ENCODE measurements at places on chromosomes 6 and 20.

DNA sequence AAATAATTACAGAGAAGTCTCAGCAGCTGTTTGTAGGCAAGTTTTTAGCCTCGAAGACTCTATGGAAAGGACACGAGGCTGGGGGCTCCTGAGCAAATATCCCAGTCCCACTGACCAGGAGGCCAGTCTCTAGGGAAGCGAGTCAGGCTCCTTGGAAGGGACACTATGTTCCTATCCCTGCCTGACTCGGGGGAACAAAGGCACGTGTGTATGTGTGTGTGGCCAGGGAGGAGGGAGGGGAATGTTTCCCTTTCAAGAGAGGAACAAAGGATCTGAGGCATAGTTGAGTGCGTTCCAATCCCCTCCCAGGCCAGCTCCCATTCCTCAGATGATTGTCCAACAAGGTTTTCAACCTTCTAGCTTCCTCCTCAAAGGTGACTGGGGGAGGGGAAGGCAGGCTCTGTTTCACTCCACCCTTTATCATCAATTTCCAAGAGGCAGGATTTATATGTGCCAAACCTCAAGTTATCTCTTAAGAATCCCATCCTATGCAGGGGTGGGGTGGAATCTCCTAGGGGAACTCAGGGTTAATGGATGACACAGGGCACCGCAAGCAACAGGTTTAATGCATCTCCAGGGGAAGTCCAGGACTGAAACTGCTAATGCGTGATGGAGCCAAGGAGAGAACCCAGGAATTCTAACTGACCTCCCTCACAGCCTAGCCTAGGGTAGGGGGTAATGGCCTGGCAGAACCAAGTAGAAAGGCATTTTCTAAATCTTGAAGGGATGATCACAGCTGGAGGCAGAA is 9.9 kb downstream of the BCL2L1 start:
- DNase-seq, result no peak

DNA sequence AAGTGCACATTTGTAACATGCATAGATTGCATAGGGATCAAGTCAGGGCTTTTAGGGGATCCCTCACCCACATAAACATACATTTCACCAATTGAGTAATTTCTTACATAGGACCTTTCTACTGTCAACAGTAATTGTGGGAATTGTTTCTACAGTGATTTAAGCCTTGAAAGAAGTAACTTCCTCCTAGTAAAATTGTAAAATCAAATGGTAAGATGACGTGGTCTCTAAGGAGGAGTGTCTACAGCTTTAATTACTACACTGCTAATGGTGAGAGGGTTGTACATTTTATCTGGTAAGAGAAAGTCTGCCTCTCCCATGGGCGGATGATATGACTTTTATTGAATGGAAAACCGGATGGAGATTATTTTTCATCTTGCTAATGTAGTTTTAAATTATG is 98.0 kb downstream of the RPP40 start:
- no peak for DNase-seq

GRCh38 chr6:137475103-137475502 is 19.1 kb downstream of the OLIG3 start:
- DNase-seq, result no peak

GRCh38 chr6:36478051-36478526 is 35.3 kb downstream of the KCTD20 start:
- DNase-seq, result no peak

DNA sequence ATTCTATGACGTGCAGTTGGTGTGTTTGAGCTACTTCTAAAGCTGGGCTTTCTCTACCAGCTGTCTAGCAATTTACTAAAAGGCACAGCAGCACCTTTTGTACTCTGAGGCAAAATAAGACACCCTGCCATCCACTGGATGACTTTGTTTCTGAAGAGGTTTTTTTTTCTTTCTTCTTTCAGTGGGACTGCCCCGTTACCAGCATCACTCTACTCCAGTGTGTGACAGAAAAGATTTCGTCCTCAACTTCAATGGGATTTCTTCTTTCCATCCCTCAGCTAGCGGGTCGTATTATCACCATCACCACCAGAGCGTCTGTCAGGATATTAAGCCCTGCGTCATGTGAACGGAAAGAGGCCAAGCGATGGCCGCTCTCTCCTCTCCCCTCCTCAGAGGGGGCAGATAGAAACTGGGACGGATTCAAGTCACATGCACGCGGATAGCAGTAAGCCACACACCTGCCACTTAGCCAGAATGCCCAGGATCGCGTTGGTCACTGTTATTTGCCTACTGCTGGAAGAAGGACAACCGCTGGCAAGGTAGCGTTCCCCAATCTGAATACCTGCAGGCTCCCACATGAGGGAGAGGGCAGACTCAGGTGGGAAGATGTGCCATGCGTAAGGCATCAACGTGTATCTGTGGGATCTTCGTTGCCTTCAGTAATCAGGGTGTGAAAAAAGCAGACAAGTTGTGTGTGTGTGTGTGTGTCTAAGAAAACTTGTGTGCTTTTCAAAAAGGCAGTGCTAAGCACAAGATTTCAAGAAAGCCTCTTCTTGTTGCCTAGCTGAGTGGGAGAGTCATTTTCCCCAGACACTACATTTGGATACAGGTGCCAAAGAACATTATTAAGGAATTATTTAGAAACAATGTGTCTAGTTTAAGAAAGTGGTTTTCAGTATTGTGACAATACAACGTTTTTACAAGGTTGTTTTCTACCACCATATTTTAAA is 5.4 kb downstream of the FOXF2 start:
- no peak for DNase-seq

- DNase-seq, result no peak
Observed at GRCh38 chr6:111219785-111220184, 132.5 kb downstream of the SLC16A10 start.

- no peak for DNase-seq
Observed at GRCh38 chr6:30263734-30264133, 50.5 kb upstream of the TRIM26 start.

- no peak for DNase-seq
Observed at GRCh38 chr6:95489185-95489863, 88.0 kb upstream of the MANEA start.

GRCh38 chr6:90537723-90538258 is 49.1 kb downstream of the MAP3K7 start:
- DNase-seq, result no peak

DNA sequence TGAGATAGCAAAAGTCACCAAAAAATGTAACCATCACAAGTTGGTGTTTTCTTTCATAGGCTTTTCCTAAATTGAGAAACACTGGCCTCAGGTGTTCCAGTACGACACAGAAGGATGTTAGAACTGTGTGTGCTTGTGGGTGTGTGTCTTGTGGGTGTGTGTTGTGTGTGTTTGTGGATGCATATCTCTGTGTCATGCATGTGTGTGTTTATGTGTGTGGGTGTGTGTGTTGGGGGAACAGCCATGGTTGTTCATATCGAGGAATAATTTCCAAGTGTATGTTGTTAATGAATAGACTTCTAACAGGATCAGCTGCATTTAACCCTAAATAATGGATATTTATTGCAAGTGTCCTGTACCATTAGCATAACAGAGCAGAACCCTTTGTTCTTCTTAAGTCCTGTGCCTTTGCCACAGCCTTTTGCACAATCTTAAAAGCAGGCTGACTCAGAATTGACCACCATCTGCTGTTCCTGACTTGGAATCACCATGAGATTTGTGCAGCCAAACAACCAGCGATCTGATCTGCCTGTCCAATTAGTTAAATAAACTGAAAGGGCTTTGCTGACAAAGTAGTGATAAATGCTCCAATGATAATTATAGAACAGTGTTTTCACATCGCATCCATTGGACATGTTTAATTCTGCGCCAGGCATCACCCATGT is 7.6 kb downstream of the CD93 start:
- no peak for DNase-seq

DNA sequence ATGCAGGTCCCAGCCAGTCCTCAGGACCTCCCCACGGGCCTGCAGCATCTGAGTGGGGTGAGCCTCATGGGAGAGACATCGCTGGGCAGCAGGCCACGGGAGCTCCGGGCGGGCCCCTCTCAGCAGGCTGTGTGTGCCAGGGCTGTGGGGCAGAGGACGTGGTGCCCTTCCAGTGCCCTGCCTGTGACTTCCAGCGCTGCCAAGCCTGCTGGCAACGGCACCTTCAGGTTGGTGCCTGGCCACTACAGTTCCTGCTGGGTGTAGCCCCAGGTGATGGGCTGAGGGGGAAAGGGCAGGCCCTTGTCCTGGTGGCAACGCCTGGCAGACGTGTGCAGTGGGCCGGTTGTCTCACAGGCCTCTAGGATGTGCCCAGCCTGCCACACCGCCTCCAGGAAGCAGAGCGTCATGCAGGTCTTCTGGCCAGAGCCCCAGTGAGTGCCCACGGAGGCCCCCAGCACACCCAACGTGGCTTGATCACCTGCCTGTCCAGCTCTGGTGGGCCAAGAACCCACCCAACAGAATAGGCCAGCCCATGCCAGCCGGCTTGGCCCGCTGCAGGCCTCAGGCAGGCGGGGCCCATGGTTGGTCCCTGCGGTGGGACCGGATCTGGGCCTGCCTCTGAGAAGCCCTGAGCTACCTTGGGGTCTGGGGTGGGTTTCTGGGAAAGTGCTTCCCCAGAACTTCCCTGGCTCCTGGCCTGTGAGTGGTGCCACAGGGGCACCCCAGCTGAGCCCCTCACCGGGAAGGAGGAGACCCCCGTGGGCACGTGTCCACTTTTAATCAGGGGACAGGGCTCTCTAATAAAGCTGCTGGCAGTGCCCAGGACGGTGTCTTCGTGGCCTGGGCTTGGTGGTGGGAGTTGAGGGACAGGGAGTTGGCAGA is 787 bp upstream of the TNFRSF6B start:
- no peak for DNase-seq

Data from stimulated activated CD4-positive, alpha-beta T cell treated with anti-CD3 and anti-CD28 coated beads, Interleukin-15, amount 100 ng/mL, for 48 hours (primary cell).